Stimulated activated CD8-positive, alpha-beta memory T cell treated with anti-CD3 and anti-CD28 coated beads, Interleukin-15, amount 100 ng/mL, for 1 hour (primary cell): ENCODE measurements at places on chromosomes 1 and 21.

DNA sequence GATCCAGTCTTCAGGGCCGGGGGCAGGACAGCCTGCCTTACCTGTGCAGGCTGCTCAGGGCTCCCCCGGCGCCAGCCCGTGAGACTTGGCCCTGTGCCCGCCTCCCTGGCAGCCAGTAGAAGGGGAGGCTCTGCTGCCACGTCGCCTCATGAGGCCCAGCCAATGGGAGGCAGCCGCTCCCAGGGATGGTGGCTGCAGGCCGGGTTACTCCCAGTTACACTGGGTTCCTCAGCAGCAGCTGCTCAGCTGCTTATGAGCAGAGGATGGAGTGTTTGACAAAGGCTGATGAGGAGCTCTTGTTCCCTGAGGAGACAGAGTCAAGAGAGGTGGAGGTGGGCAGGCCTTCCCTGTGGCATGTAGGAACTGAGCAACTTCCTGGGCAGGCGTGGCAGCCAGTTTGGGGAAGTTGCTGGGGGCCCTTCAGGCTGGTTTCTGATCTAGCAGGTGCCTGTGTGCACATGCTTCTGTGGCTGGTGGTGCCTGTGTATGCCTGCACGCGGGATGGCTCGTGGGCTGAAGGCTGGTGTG lies 5.5 kb downstream of the MFSD2A start:
- DNase-seq = no peak

GRCh38 chr1:224769452-224770335 lies 153.6 kb downstream of the CNIH3 start:
- DNase-seq = no peak

DNA sequence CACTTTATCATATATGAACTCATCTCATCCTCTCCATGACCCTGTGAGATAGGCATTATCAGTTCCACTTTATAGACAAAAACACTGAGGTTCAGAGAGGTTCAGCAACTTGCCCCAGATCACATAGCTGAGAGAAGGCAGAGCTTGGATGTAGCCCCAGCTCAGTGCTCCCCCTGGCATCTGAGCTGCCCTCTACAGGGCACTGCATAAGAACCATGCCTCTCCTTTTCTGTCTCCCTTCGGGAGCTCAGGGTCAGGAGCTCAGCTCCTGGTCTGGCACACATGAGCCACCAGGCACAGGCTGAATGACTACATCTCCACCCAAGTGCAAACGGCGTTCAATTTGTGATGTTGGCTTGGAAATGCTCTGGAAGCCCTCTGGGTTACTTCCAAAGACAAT lies 16.9 kb downstream of the RAB7B start:
- DNase-seq = no peak

GRCh38 chr1:155174324-155175280 lies 953 bp downstream of the TRIM46 start:
- DNase-seq = no peak

DNA sequence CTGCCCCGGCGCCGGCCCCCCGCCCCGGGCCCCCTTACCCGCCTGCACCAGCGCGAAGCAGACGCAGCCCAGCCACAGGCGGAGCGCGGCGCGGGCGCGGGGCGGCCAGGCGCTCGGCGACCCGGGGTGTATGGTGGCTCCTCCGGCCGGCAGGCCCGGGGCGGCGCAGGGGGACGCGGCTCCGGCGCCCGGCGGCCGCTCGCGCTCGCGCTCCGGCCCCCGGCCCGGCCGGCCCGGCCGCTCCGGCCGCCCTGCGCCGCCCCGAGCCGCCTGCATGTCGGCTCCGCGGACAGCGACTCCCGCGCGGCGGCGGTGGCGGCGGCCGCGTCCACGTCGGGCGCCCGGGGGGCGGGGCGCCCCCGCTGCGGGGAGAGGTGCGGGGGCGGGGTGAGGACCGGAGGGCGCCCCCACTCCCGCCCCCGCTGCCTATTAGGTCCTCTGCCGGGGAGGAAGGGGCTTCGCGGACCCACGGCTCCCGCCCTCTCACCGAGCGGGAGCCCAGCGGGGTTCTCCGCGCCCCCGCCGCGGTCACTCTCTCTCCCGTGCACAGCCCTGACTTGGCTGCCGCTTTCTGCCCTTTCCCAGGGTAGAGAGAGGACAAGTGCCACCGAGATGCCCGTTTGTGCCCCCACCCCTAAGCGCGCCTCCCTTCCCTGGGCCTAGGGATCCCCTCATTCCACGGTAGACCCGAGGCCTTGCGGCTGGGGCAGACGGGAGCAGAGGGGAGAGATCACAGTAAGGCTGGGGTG lies at the start of gene FNDC5:
TSS of gene FNDC5 (minus strand) at position 298 of the 749 bp plus-strand sequence.
- no peak for DNase-seq

DNA sequence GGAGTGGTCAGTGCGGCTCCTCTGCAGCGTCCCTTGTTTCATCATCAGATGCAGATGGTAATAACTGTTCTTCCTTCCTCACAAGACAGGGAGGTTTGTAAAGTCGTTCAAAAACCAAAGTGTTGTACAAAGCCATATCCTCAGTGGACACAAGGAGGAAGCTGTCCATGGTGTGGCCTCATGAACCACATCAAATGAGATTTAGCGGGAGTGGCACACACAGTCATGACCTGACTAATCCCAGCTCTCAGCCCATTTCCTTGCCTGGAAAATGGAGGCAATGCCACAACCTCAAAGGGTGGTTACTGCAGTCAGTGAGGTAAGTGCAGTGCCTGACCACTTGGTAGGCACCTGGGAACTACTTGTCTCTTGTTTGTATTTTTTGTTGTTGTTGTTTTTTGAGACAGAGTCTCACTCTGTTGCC lies 13.4 kb downstream of the ENTREP3 start:
- no peak for DNase-seq

DNA sequence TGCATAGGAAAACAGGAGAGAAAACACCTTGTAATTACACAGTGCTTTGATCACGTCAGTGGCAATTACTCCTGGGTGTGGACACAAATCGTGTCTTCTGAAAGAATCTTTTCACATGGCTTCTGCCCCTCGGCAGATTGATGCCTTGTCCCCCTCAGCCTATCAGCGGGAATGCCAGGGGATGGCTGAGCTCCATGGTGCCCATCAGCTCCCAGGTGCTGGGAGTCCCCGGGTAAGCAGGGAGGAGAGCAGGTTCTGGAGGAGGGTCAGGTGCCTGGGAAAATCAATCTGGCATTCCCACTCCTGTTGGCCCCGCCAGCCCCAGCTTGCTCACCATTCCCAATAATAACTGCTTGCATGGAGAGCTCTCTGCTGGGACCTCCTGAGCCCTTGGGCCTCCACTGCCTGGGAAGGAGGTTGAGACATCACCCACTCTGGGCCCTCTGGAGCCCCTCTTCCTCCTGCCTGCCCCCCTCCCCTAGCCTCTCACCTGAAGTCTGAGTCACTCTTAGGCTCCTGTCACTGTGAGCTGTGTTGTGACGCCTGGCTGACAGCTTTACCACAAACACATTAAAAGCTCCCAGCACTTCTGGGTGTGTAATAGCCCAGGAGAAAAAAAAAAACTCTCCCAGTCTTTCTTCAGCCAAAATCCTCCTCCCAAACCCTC lies 4.9 kb downstream of the CAMK2N1 start:
- no peak for DNase-seq

GRCh38 chr1:1179983-1180861 lies 6.5 kb downstream of the TTLL10 start:
- no peak for DNase-seq

- DNase-seq = no peak
These were observed 148.8 kb downstream of the TGFB2 start for GRCh38 chr1:218493986-218494385.

GRCh38 chr21:44550807-44551206 lies 498 bp downstream of the KRTAP10-2 start:
- DNase-seq = no peak

DNA sequence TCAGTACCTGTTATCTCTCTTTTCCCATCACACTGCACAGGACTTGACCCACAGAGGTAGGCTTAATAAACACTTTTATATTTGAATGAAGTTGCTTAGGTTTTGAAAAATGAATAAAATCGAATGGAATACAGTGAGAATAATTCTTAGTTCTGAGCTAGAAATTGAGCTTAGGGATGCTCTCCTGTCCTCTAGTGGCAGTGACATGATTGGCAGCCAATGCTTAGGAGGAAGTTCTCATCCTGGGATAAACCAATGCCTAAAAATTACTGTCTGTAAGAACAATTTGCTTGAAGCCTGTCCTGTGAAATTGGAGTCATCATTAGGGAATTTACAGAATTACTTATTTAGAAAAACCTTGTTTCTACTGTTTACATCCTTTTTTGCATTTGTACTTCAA lies 21.3 kb upstream of the CYP4X1 start:
- no peak for DNase-seq
